ENCODE measurements at places on chromosomes 16 and 17. TPM values are rescaled to one million over a fixed set of nuclear protein-coding genes. Genes with fewer than 3 reads are reported as not detected.

The GRAPL gene
- total RNA-seq, result 1.4 TPM

The HOXB5 gene
- not detected for total RNA-seq

The CEP95 gene
- 31.7 TPM for total RNA-seq

The DLX4 gene
- 0.67 TPM for total RNA-seq

The CCL4 gene
- 2,428 TPM for total RNA-seq

The PABPN1L gene
- total RNA-seq, result not detected

The TPSG1 gene
- not detected for total RNA-seq

The SOX9 gene
- total RNA-seq, result not detected

The PDIA2 gene
- total RNA-seq, result not detected
